Muscle of arm (tissue), 14 donors: ENCODE measurements at places on chromosomes 1 and 21.

GRCh38 chr1:193629875-193630274 lies 443.5 kb upstream of the B3GALT2 start:
- DNase-seq: no peak

DNA sequence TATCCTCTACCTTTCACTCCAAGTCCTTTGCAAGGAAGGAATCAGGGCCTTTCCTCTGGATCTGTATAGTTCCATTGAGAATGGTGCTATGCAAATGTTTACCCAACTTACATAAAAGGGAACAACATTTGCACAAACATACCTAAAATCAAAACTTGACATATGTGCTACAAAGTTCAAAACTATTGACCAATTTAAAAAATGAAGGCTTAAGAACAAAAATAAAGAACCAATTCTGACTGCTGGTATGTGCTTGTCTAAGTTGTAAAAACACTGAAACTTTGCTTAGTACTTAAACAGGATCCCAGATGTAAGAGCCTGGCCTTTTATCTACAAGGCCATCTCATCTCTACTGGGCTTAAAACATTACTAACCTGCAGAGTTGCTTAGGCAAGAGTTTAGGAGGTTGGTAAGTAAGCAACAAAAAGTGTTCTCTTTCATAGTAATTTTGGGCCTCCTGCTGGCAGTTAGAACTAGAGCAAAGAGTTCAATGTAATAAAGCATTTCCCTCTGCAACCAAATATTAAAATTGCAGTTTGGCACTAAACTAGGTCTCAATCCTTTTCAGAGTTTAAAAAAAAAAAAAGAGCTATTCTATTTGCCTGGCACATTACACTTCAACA lies 2.0 kb downstream of the SCMH1 start:
- DNase-seq: peak; percentile 31

- no peak for DNase-seq
These were observed 10.5 kb upstream of the IRF2BP2 start for GRCh38 chr1:234620272-234621126.

DNA sequence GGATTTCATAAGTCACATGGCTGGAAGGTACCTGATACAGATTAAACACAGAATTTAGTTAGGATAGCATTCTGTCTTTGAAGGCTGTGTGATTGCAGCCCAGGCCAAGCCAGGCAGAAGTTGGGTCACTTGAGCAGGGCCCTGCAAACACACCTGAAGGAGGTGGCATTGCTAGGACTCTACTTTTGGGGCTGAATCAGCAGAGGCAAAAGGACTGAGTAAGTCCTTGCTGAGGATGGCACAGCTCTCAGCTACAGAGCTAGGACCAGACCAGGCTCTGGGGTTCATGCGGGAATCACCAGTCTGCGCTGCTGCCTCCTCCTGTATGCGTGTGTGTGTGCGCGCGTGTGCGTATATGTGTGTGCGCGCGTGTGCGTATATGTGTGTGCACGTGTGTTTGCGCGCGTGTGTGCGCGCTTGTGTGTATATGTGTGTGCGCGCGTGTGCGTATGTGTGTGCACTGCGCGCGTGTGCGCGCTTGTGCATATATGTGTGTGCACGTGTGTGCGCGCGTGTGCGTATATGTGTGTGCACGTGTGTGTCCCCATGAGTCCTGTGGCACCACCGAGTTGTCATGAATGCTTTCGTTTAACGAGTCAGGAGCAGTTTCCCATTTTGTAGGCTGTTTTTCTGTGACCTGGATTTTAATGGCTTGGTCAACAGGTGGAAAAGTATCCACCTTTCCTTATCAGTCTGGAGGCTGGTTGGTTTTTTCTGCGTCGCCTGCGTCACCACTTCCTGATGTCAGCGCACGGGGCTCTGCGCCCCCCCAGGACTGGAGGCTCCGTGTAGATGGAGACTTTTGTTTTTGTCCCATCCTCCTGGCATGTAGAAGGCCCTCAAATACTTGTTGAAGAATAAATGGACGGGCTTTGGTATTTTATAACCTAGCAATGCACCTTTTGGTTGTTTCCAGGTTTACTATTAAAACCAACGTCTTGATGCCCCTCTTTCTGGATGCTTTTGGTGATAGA lies 34.7 kb downstream of the ADARB1 start:
- no peak for DNase-seq

DNA sequence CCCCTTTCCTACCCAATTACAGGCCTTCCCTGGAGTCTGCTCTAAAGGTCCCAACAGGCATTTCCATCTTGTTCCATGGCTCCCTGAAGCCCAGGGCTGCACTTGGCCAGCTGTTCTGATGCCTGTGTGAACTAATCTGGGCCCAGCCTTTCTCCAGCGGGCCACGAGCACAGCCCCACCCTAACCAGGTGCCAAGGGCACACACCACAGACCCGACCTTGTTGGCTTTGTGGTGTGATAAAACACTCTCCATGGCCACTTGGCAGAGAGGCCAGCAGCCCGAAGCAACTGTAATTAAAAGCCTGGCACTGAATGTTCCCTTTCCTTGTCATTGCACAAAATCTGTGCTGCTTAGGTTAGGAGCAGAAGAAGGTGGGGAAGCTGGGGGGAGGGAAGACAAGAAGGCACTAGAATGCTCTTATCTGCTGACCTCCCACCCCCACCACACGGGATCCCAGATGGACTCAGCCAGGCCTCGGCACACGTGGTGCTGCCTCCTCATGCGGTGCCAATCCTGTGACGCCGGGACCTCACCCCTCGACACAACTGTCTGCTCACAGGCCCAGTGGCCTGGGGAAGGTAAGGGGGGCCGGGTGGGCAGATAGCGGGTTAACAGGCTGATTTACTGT lies 9.9 kb downstream of the HCRTR1 start:
- DNase-seq: no peak

GRCh38 chr1:9230869-9231533 lies 3.6 kb upstream of the H6PD start:
- DNase-seq: no peak

- DNase-seq: no peak
These were observed 517.5 kb downstream of the ADGRL2 start for GRCh38 chr1:82318265-82318664.

DNA sequence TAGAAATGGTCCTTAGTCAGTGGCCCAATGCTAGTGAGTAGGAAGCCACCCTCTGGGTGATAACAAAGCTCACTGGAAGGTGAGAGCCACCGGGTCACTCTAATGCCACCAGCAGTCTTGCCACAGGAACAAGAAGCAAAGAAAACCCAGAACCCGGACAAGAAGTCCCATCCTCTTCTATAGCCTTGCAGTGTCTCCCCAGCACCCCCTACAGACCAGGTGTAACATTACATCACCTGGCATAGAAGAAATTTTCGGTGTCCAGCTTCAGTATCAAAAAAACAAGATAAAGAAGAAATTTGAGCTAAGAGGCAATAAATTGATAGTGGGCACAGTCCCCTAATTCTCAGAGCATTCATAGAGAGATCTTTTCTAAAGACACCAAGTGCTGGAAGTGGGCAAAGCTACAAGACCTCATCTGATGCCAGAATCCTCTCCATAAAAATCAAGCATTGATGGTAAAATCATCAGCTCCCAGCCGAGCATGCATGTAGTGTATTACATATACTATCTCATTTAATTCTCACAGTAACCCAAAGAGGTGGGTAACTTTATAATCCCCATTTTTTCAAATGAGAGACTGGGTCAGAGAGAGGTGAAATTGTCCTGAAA lies 491.0 kb downstream of the MATN1 start:
- no peak for DNase-seq

GRCh38 chr1:3775490-3776230 lies 3.1 kb downstream of the SMIM1 start:
- no peak for DNase-seq

DNA sequence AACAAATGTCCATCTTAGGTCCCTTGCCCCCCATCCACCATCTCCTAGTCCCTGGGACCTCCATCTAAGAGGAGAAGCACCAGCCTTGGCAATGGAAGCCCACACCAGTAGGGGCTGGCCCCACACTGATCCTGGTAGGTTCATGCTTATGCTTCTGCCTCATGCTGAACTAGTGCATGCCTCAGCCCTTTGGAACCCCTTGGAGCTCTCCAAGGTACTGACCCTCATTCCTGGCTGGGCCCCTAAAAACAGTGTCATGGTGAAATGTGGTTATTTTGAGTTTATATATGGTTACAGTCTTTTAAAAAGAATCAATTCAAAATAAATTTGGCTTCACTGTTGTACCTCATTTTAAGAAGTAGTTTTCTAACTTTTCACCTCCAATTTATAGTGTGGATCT lies 108.3 kb downstream of the HIVEP3 start:
- peak; percentile 45 for DNase-seq

- no peak for DNase-seq
These were observed 112.6 kb upstream of the KCNJ15 start for GRCh38 chr21:38144193-38144592.

- no peak for DNase-seq
These were observed 18.2 kb upstream of the IFI6 start for GRCh38 chr1:27690183-27690582.

GRCh38 chr1:162823771-162824525 lies 33.4 kb downstream of the HSD17B7 start:
- no peak for DNase-seq
